Anterior cingulate cortex (tissue), 58 donors: ENCODE measurements at places on chromosomes 12 and 14.

DNA sequence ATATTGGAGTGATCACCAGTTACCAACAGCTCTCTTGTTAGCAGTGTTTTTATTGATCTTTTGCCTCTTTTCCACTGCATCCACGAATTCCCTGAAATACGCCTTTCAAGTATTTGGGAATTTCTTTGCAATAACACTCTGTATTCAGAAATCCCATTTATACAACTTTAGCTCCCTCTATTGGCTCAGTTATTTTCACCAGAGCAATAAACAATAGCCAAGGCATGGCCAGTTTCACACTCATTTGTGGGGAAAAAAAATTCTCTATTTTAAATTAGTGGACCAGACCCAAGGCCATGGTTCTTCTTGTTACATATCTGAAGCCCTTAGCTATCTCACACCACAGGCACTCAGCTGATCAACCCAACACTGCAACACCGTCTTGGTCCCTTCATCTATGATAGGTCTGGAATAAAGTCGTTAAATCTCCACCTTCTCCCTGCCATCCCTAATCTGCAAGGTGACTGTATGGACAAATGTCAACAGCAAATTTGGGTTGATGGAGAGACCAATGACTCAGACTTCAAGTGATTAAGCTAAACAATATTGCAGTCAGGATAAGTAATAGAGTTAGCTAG is 92.4 kb upstream of the TMEM260 start:
- DNase-seq = no peak

GRCh38 chr12:11838403-11838802 is 188.9 kb downstream of the ETV6 start:
- no peak for DNase-seq

DNA sequence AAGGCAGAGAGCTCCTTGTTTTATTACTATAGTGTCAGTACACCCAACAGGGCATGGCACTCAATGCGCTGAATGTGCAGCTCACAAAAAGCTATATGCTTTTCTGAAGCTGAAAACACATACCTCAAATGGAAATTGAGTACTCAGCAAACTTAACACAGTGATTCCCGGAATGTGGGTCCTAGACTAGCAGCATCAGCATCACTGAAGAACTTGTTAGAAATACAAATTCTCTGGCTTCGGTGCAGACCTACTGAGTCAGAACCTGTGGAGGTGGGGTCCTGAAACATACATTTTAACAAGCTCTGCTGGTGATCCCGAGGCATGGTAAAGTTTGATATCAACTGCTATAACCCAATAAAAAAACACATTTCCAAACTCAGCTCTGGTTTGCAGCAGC is 14.9 kb downstream of the RERG start:
- DNase-seq = no peak

DNA sequence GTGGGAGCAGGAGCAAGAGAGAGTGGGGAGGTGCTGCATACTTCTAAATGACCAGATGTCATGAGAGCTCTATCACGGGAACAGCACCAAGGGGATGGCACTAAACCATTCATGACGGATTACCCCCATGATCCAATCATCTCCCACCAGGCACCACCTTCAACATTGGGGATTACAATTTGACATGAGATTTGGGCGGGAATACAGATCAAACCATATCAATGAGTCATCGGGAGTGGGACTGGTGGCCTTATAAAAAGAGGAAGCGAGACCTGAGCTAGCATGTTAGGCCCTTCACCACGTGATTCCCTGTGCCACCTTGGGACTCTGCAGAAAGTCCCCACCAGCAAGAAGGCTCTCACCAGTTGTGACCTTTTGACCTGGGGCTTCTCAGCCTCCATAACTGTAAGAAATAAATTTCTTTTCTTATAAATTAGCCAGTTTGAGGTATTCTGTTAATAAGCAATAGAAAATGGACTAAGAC is 28.7 kb downstream of the COX8C start:
- no peak for DNase-seq

- no peak for DNase-seq
These were observed 64.1 kb upstream of the USP15 start for GRCh38 chr12:62196146-62196545.

GRCh38 chr12:7282844-7283243 is 21.0 kb upstream of the ACSM4 start:
- no peak for DNase-seq

DNA sequence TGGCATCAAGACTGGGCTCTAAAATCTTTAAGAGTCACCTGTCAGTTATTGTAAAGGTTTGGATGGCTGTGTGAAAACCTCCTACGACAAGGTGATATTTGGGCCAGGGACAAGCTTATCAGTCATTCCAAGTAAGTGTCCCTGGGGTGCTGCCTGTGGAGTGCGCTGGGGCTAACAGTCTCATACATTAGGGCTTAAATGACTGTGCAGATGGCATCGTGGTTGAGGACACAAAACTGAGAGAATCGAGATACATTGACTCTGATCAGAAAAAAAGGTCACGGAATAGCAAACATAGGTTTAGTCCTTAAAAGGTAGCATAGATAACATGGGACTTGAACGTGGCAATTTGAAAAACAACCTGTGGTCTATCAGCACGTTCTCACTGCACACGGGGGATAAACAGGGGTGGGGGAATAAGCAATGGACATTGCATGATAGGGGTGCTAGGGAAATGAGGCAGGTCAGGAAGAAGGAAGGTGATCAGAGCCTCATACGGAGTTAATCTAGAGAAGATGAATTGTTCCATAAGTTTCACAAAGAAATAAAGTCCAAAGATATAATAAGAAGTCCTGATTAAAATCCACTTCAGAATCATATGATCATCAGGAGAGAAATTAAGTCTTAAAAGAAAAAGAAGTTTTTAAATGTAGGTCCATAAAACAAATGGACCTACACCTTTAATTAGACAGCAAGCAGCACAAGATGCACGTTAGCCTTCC is 100.3 kb downstream of the DAD1 start:
- no peak for DNase-seq

DNA sequence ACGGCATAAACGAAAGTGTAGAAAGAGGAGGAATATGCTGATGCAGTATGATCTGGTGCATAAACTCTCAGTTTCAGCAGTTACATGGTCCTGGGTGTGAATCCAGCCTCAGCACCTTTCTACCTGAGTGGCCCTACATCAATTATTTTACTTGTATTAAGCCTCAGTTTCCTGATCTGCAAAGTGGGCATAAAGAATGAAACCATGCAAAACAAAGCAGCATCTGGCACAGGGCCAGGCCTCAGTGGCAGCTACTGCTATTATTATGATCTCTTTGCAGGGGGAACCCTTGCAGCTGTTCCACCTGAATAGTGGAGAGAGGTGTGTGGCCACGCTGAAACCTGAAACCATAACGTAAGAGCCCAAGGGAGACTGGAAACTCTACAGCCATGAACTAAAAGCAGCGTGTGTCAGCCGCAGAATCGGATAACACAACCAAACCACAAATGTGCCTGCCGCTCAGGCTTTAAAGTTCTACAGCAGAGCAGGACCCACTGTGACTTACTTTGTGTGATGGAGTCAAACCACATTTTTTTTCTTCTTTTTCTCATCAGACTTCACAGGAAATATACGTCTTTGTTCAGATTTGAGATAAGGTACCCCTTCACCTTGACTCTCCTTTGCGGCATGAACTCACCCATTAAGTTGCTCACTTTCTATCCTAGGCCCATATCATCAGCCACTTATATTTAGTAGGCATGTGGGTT is 29.2 kb upstream of the FOS start:
- DNase-seq = no peak

DNA sequence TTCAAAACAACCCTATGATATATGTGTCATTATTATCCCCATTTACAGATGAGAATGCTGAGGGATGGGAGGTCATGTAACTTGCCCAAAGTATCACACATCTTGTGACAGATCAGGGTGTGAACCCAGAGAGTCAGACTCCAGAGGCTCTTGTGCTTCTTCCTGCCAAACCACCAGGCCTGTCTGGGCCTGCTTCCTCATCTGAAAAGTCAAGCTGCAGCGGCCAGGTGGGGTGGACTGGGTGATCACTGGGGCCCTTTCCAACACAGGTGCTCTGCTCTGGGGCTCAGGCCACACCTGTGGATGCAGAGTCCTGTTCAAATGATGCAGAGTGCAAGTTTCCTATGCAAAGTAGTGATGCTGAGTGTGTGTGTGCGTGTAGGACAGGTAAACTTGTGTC is 26.7 kb downstream of the TSPAN11 start:
- DNase-seq = no peak
